ENCODE measurements at places on chromosomes 4 and X. TPM values are rescaled to one million over a fixed set of nuclear protein-coding genes. Genes with fewer than 3 reads are reported as not detected.

GRCh38 chr4:42306221-42307109, 90.8 kb upstream of the SHISA3 start:
- H3K4me3 ChIP-seq, result no peak overlapping the region
- no peaks in the 10 kb centered on the region for H3K27me3 ChIP-seq
- H3K4me1 ChIP-seq, result no peaks in the 10 kb centered on the region

The PCDH19 gene
- not detected for polyA plus RNA-seq

DNA sequence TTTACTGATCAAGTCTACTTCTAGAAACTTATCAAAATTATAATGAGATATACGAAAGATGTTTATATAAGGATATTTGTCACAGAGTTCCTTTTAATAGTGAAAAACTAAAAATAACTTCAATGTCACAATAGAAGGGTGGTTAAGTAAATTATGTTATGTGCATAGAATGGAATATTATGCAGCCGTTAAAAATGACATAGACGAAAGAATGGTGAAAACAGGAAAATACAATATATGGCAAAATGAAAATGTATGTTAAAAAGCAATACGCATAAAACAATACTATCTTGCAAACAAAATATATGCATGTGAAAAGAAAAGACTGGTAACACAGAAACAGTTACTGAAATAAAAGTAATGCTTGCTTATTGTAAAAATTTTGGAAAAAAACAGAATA, 19.1 kb downstream of the ZDHHC9 start:
- H3K4me1 ChIP-seq, result peaks cover 14% of the 10 kb centered on the region
- H3K4me3 ChIP-seq, result no peak overlapping the region
- no peaks in the 10 kb centered on the region for H3K36me3 ChIP-seq
- DNase-seq, result no peak
- H3K27ac ChIP-seq, result no peak overlapping the region

The FAM47E gene
- 0.57 TPM for polyA plus RNA-seq

The ADH1B gene
- polyA plus RNA-seq, result not detected

The CD38 gene
- 14.5 TPM for polyA plus RNA-seq

The VEGFD gene
- polyA plus RNA-seq, result not detected

DNA sequence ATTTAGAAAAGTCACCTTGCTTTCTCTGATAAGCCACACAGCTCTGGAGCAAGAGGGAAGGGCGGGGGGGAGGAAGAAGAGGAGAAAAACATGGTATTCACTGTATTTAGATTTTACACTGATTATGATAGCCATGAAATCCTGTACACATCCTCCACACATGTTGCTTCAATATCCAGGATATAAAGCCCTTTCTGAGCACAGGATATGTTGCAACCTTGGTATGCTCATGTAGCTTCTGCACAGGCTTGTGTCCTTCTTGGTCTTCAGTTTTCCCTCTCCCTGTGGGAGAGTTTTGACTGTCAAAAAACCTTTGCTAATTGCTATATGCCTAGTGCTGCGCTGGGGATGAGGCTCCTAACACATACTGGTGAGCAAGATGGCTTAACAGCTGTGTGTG, 61.9 kb upstream of the DAPP1 start:
- peaks cover 5% of the 10 kb centered on the region for H3K27me3 ChIP-seq
- no peak overlapping the region for H3K27ac ChIP-seq
- H3K36me3 ChIP-seq, result no peaks in the 10 kb centered on the region
- no peaks in the 10 kb centered on the region for H3K4me1 ChIP-seq

The ANOS1 gene
- not detected for polyA plus RNA-seq

The CITED1 gene
- not detected for polyA plus RNA-seq

DNA sequence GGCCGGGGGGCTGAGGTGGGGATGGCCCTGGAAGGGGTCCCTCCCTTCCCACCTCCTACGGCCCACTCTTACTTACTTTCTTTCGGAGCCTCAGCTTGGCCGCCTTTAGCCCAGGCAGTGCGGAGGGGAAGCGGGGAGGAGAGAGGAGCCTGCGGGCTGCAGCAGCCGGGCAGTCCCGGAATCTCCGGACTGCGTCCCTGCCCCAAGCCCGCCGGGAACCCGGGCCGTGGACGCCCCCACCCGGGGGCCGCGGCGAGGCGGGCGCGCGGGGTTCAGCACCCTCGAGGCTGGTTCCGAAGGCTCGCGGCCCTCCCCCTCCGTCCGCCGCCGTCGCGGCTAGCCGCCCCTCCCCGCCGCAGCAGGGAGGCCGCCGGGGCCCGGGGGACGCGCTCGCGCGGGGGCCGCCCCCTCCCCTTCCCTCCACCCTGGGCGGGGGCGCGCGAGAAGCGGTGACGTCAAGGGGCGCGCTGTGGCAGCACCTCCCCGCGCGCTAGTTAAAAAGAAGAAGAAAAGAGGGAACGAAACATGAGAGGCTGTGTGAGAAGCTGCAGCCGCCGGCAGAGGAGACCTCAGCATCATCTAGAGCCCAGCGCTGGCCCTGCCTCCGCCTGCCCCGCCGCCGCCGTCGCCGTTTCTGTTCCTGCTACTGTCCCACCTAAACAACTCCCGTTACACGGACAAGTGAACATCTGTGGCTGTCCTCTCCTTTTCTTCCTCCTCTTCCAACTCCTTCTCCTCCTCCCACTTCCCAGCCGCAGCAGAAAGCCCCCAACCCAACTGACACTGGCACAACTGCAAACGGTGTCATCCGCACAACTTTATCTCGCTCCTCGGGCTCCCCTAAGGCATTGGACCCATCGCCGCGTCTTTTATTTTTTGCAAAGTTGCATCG, at the start of gene HHIP:
Gene HHIP (plus strand): TSS at position 526 of the 892 bp plus-strand sequence. CDS start 520 bp downstream, outside the sequence.
- H3K27ac ChIP-seq, result no peak within 1 kb of the TSS
- no peaks in the 10 kb centered on the region for H3K36me3 ChIP-seq
- H3K4me1 ChIP-seq, result peaks cover 16% of the 10 kb centered on the region
- H3K4me3 ChIP-seq, result no peak within 1 kb of the TSS
- DNase-seq, result no peak
- H3K27me3 ChIP-seq, result peaks cover 23% of the 10 kb centered on the region

The PDGFC gene
- not detected for polyA plus RNA-seq
